ENCODE measurements at places on chromosomes 6 and 20. TPM values are rescaled to one million over a fixed set of nuclear protein-coding genes. Genes with fewer than 3 reads are reported as not detected.

CTAGE9 gene
- total RNA-seq = not detected

SPTLC3 gene
- 1.2 TPM for total RNA-seq

UQCC2 gene
- 108 TPM for total RNA-seq

ROS1 gene
- not detected for total RNA-seq

SH3BGRL2 gene
- total RNA-seq = 0.42 TPM

TPBG gene
- not detected for total RNA-seq

PTGIS gene
- 15.1 TPM for total RNA-seq

SNAI1 gene
- total RNA-seq = 0.21 TPM

ZSCAN23 gene
- total RNA-seq = 0.56 TPM

PACSIN1 gene
- 0.59 TPM for total RNA-seq

PDRG1 gene
- 14.9 TPM for total RNA-seq

PPP2R5D gene
- total RNA-seq = 58.4 TPM

TMEM244 gene
- 0.99 TPM for total RNA-seq

C20orf204 gene
- total RNA-seq = 19.0 TPM

RREB1 gene
- total RNA-seq = 20.6 TPM

ZNF318 gene
- total RNA-seq = 12.8 TPM

EYA4 gene
- not detected for total RNA-seq

Measured in activated CD8-positive, alpha-beta memory T cell treated with anti-CD3 and anti-CD28 coated beads, Interleukin-2, amount 10 ng/mL, durations not matched to agents 7 days and 5 days (primary cell).